Kidney (tissue), 22 donors: ENCODE measurements at places on chromosomes 6 and 20. TPM values are rescaled to one million over a fixed set of nuclear protein-coding genes. Genes with fewer than 3 reads are reported as not detected.

The ENPP3 gene
- total RNA-seq, result 2.0 TPM

The PXDC1 gene
- total RNA-seq, result 28.9 TPM

The ID4 gene
- 60.4 TPM for total RNA-seq

The DPPA5 gene
- total RNA-seq, result not detected

The TP53TG5 gene
- not detected for total RNA-seq

The TGM2 gene
- 611 TPM for total RNA-seq

The TAF11 gene
- total RNA-seq, result 21.1 TPM

The FILIP1 gene
- total RNA-seq, result 4.6 TPM

The TSBP1 gene
- not detected for total RNA-seq

The SLC17A3 gene
- 14.0 TPM for total RNA-seq

The KCNQ5 gene
- total RNA-seq, result 0.50 TPM

The TGM3 gene
- 0.13 TPM for total RNA-seq

The FAM209B gene
- not detected for total RNA-seq

The OOEP gene
- total RNA-seq, result 0.35 TPM

The CCDC170 gene
- 2.1 TPM for total RNA-seq

The PGBD1 gene
- 3.0 TPM for total RNA-seq

The PPT2 gene
- total RNA-seq, result 23.0 TPM

The KIFC1 gene
- 2.3 TPM for total RNA-seq

The UBE2J1 gene
- total RNA-seq, result 47.3 TPM

The PTPRT gene
- total RNA-seq, result 0.60 TPM

The SYNCRIP gene
- total RNA-seq, result 109 TPM

The BPIFB2 gene
- not detected for total RNA-seq

The SLC22A16 gene
- total RNA-seq, result 0.79 TPM

The RTEL1 gene
- total RNA-seq, result 37.7 TPM

The PACRG gene
- total RNA-seq, result 7.4 TPM

The MLN gene
- not detected for total RNA-seq

The GSTA2 gene
- total RNA-seq, result 0.28 TPM

The PCK1 gene
- 29.7 TPM for total RNA-seq

The ROS1 gene
- total RNA-seq, result 0.19 TPM

The TXNDC5 gene
- total RNA-seq, result 153 TPM

The NOX3 gene
- not detected for total RNA-seq

The LCA5 gene
- 4.8 TPM for total RNA-seq

The ARFRP1 gene
- 71.2 TPM for total RNA-seq

The TIAM2 gene
- total RNA-seq, result 7.6 TPM

The MEP1A gene
- 0.09 TPM for total RNA-seq

The IYD gene
- total RNA-seq, result 2.3 TPM

The RIPOR3 gene
- 14.6 TPM for total RNA-seq

The PAX1 gene
- total RNA-seq, result not detected

The ZNF831 gene
- total RNA-seq, result 1.9 TPM

The HLA-DPB1 gene
- 181 TPM for total RNA-seq

The CASS4 gene
- 3.0 TPM for total RNA-seq

The GABRR2 gene
- 0.38 TPM for total RNA-seq

The CGA gene
- not detected for total RNA-seq

The MTHFD1L gene
- 39.6 TPM for total RNA-seq

The HLA-DMB gene
- 78.0 TPM for total RNA-seq

The FOXS1 gene
- 2.1 TPM for total RNA-seq

The CST4 gene
- total RNA-seq, result not detected

The COL21A1 gene
- total RNA-seq, result 3.1 TPM

The SIRPD gene
- 0.35 TPM for total RNA-seq

The TXLNB gene
- total RNA-seq, result 0.66 TPM

The RBPJL gene
- total RNA-seq, result not detected

The KHDC1L gene
- not detected for total RNA-seq

The FAM209A gene
- 0.38 TPM for total RNA-seq

The TREML1 gene
- 1.0 TPM for total RNA-seq
